Astrocyte (in vitro differentiated cells and primary cell): ENCODE measurements at places on chromosomes 16 and 17.
A peak's percentile ranks its signal among the peaks of the same experiment; 100 is the strongest.

DNA sequence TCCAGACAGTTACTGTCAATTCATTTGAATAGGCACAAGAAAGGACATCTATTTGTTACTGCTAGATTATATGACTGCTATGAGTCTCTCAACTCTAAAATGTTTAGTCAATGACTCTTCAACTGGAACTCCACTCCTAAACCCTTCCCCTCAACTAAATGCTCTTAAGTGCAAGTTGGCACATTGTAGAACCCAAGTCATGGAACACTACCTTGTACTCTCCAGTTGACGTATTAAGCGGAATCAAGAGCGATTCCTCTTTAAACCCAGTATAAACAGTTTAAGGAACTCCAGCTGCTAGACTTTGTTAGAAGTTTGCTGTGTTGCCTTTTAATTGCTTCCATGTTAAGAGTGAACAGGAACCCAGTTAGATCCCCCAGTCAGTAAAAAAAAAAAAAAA is 44.6 kb downstream of the STH start:
- DNase-seq = no peak

GRCh38 chr17:45790296-45790922 is 6.3 kb downstream of the CRHR1 start:
- DNase-seq = no peak

DNA sequence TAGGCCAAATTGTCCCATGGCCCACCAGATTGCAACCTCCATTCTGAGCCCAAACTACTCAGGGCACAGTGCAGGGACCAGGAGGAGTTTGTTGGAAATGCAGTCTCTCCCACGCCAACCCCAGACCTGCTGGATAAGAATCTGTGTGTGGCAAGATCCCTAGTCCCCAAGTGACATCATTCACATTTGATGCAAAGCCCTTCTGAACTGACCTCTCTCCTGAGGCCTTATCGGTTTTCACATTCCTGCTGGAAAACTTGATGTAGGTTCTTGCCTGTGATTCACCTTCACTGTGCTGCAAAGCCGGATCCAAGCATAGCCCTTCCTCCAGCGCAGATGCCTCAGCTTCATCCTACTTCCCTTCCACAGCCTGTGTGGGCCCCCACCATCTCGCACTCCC is 6.6 kb upstream of the SHCBP1 start:
- no peak for DNase-seq

- DNase-seq = no peak
Measured at GRCh38 chr16:57299009-57299718, 14.7 kb upstream of the PLLP start.

DNA sequence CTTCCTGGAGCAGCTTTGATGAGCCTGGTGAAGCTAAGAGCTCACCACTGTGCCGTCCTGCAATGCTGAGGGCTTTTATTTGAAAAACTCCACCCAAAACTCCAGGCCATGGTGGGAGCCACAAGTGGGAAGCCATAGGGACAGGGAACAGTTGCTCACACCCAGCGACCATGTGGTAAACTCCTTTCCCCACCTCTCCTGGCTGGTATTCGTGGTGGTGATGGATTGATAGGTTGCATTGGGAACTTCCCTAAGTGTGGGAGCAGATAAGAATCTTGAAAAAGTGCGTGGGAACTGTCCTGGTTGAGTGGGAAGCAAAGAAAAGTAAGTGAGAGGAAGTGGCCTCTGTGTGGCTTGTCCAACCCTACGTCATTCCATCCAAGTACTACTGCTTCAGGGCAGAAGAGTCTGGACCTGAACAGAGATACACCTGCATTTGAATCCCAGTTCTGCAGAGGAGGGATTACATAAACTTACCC is at the start of gene CCL1:
CCL1 (minus strand) TSS at position 51 of the 479 bp plus-strand sequence. CDS start 72 bp downstream, outside the sequence.
- no peak for DNase-seq

DNA sequence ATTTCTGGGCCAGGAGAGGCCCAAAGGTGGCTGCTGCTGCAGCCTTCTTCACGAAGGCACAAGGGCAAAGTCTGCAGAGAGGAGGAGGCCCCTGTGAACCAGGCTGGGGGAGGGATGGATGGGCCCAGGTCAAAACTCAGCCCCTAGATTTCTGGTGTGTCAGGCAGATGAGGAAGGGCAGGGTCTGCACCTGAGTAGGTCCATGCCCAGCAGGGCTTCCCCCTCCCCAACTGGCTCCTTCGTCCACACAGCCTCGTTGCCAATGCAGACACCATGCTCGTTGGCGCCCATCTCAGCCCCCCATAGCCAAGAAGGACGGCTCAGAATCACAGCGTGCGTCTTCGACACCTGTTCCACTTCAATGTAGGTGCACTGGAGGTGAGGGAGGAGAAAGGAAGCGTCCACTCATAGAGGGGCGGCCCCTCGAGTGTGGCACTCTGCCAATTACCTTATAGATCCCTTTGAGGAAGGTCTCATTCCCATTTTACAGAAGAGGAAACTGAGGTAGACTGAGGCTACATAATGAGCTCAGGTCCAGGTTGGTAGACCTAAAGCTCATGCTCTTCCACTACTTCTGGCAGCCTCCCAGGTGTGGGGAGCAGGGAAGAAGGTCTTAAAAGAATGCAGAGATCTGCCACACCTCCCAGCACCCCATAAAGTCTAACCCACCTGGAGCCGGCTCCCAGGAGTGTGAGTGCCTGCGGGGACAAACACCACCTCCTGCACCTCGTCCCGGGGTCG is 902 bp downstream of the SCRN2 start:
- DNase-seq = no peak

- DNase-seq = no peak
Measured at GRCh38 chr17:31386542-31387075, 4.9 kb upstream of the RAB11FIP4 start.

GRCh38 chr16:58584831-58585505 is 44.7 kb downstream of the CNOT1 start:
- peak; percentile 7 for DNase-seq

- DNase-seq = no peak
Measured at GRCh38 chr16:70444249-70445063, 5.6 kb upstream of the ST3GAL2 start.

DNA sequence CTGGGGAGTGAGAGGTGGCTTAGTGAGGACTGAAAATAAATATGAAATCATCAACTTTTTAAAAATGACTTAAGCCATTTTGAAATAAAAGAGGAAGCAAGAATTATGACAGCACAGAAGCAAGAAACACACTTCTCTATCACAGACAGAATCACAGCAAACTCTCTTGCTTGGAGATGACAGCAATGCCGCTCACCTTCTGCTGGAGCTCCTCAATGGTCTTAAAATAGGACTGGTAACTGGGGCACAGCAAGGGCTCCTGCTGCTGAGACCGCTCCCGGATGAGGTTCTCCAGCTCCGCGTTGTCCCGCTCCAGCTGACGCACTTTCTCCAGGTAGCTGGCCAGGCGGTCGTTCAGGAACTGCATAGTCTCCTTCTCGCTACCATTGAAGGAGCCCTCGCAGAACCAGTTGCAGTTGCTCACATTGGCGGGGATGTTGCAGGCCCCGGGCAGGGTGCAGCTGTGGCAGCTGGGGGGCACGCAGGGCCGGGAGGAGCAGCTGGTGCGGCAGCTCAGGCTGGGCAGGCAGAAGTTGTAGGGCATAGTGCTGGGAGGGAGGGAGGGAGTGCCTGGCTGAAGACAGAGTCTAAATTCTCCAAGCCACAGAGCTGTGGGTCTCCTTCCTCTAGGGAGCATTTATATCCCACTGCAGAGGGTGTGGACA is at the start of gene KRT31:
KRT31 (minus strand) TSS at position 613 of the 665 bp plus-strand sequence; CDS start at position 544, 69 bp downstream.
- no peak for DNase-seq

DNA sequence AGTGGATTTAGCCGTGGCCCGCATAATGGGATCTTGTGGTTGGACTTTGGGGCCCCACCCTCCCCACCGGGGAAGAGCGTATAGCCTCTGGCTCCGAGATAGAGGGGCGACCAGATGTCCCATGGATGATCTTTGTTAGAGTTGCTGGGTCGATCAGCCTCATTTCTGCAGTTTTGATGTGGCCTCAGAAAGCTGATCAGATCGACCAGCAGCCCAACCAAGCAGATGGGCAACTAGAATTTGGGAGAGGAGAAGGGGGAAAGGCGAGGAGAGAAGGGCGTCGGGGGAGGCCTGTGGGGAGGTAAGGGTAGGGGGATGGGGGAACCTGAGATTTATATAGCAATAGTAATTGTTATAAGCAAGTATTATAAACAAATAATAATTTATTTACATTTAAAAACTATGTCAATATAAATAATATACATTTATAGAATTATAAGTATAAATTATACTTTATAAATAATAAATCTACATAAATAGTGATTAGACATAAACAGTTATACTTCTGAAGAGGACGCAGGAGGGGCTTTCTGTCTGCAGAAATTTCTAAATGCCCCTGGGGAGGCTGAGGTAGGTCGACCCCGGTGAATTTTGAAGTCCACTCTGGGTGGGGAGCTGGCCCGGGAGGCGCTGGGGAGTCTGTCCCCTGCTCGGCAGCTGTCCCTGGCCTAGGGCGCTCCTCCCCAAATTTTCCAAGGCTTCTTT is 136.3 kb downstream of the KCNJ12 start:
- no peak for DNase-seq

DNA sequence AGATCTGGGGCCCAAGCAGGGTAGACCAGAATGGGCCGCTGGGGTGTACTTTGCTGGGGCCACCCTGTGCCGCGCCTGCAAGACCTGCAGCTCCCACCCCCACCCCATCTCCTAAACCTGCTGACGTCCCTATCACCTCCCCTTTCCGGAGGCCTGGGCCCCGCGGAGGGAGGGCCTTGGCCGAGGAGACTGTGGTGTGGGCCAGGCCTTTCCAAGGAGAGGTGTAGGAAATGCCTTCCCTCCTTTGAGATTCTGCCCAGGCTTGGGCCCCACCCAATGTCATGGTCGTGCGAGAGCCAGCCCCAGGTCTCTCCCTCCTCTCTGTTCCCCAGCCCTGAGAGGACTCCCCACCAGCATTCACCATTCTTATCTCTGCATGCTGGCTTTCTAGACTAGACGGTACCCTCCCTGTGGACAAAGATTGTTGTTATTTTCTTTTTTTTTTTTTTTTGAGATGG is 3.9 kb upstream of the WFIKKN2 start:
- no peak for DNase-seq
